ENCODE measurements at places on chromosomes 5 and 9.
A peak's percentile ranks its signal among the peaks of the same experiment; 100 is the strongest.

GRCh38 chr5:146369691-146370090 is 31.1 kb downstream of the POU4F3 start:
- no peak for DNase-seq

DNA sequence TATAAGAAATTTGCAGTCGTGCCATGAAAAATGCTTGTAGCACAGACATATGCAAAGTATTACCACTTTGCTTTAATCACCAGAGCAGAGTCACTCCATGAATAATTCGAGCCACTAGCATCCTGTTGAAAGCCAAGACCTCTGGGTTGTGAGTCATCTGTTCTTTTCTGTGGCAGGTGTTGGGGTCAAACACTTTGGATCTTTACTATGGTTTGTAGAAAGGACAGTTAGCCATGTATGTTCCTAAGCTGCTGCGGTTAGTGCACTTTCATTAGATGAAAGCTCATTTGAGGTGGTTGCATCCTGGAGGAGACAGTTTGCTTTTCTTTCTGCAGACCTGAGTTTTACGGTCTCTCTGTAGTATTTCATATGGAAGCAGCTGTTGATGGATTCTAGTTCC is 223.7 kb downstream of the DMRT2 start:
- no peak for DNase-seq

DNA sequence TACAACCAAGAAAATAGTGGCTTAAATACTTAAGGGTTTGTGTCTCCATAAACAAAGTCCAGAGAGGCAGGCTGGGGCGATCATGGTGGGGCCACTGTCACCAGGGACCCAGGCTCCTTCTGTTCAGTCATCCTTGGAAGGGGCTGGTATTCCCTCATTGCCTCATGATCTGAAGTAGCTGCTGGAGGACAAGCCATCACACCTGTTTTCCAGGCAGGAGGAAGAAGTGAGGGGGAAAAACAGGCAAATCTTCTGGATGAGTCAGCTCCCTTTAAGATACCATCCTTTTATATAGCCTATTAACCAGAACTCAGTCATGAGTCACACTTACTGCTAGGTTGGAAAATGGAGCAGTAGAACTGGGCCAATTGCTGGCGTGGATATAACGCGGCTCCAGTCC is 92.3 kb downstream of the DAP start:
- DNase-seq = no peak

DNA sequence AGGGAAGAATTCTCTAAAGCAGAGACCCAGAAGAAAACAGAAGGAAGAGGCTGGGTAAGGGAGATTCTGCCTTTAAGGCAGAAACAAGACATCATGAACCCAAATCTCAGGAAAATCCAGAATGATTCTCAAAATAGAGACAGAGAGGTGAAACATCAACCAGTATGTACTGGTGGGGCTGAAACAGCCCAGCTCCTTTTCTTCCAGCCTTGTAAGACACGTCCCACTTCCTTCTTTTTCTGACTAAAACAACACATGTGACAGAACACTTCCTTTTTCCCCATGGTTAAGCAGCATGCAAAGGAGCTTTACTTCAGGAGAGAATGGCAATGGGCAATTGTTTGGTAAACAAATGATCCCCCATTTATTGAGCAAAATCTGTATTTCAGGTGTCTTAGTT is 230.8 kb upstream of the NR4A3 start:
- no peak for DNase-seq

DNA sequence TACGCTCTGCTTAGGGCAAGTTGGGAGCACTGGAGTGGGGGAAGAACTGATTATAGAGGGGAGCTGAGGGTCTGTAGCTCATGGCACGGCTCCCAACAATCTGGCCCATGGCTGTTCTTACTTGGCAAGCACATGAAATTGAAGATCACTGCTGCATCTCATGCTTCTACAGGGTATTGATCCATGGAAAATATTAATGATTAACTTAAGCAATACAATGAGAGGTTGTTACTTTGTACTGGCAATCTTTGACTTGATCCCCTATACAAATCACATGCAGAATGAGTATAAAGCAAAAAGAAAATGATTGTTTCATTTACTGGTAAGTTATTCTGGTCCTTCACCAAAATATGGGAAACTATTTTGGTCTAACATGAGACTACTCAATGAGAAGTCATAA is 481.1 kb downstream of the PDE4D start:
- no peak for DNase-seq

DNA sequence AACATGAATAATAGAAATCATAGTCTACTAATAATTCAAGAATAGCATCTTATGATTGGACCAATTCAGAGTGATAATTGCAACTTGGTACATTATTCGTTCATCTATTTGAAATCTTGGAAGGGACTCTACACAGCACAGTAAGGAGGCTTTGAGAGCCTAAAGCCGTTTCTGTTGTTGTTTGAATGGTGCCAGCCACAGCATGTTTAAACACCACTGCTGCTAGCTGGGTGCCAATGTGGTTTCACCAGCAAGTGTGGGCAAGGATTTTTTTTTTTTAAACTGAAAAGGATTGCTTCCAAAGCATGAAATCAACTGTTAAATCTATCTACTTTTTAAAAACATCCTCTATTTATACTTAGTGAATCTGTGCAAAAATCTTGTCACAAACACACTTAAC is 253.9 kb upstream of the MAP3K1 start:
- no peak for DNase-seq

GRCh38 chr9:22142671-22143070 is 133.6 kb upstream of the CDKN2B start:
- no peak for DNase-seq

DNA sequence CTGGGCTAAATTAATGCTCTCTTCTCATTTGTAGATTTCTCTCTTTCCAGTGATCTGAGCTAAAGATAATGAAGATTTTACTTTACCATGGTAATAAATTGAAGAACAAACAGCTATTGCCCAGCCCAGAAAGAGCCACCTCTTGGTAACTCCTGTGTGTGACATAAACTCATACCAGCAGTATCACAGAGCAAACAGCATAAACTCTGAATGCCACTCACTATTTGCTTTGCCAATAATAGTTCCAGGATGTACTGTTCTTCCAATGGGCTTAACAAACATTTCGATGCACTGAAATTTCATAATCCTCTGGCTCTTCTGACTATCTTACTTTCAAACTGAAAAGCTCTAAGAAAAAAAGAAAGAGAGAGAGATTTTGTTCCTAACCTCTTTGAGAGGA is 69.8 kb upstream of the RASEF start:
- no peak for DNase-seq

GRCh38 chr5:148949841-148950470 is 112.9 kb downstream of the SH3TC2 start:
- peak; percentile 89 for DNase-seq

DNA sequence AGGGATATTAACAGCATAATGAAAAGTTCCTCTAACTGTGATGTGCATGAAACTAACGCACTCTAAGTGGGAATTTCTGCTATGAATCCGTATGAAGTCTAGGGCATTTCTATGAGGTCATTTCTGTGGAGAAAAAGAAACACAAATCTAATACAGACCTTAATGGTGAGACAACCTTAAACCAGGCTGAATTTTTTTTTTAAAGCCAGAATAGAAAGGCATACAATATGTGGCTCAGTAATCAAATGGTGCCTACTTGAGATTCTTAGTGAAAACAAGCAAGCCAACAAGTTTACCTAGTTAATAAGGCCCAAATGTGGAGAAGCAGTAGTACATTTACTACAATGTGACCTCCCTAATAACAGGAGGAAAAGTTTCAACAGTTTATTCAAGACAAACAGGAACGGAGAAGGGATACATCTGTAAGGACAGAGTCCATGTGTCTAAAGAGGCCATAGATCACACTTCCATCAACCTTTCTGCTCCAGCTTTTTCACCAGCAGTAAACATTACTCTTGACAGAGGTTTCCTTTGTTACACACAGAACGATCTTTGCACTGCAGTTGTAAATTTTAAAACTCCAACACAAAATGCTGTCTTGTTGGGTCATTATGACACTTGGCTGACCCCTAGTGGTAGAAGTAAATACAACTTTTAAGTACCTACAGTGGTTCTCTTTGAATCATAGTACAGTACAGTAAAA is 26.2 kb downstream of the CARNMT1 start:
- DNase-seq = no peak

- DNase-seq = no peak
Observed at GRCh38 chr5:126624534-126624933, 23.8 kb downstream of the PHAX start.

GRCh38 chr9:127943731-127944144 is 6.1 kb upstream of the DPM2 start:
- no peak for DNase-seq

DNA sequence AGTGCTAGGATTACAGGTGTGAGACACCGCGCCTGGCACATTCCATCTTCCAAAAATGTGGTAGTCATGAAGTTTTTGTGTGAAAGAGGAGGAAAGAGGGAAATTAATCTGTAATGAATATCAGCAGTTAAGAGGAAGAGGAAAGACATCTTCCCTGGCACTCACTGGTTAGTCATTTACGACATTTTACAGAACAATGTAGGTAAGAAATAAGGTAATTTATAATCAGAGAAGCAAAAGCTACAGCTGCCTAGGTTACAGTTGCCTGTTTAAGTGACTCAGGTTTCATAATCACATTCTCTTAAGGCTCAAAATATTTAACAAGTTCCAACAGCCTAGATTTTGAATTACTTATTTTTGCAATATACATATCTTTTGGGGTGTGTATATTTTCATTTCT is 26.9 kb downstream of the CNOT6 start:
- DNase-seq = no peak

- DNase-seq = no peak
Observed at GRCh38 chr9:135130207-135130976, 42.9 kb downstream of the OLFM1 start.

DNA sequence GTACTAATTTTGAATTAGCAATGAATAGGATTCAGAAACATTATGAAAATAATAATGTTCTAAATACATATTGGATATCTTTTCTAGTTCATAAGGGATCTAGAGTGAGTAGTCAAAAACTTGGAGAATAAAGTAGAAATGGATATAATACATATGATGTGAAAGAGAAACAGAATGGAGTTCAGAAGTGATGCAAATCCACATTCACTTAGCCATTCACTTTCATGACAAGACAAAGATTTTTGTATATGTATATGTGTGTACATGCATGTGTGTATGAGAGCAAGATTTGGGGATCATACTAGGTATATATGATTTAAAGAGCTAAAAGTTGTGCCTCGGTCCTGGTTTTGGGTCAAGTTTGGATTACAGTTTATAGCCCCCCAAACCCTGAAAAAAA is 34.1 kb downstream of the TMEM252 start:
- DNase-seq = no peak

DNA sequence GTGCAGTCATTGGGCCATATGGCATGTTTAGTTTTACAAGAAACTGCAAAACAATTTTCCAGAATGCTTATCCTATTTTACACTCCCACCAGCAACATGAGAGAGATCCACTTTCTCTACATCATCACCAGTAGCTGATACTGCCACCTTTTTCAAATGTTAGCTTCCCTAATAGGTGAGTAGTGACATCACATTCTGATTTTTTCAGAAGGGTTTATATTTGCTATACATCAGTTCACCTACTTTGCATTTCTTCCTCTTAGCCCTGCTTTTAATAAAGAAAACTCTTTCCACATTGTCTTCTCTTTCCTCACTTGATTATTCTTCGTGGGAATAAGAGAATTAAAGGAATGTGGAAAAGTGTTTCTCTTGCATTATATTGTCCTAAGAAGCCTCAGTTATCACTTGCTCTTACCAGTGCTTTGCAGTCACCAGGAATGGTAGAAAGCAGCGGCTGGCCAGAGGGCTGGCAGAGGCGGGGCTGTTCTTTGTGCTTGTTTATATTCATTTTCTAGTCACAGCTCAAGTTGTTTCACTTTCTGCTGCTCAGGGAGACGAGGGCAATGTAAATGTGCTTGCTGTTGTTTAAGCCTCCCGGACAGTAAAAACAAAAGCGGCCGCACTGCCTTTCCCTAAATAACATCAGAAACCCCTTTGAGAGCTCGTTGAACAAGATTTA is 164.8 kb downstream of the HSD17B3 start:
- DNase-seq = no peak

DNA sequence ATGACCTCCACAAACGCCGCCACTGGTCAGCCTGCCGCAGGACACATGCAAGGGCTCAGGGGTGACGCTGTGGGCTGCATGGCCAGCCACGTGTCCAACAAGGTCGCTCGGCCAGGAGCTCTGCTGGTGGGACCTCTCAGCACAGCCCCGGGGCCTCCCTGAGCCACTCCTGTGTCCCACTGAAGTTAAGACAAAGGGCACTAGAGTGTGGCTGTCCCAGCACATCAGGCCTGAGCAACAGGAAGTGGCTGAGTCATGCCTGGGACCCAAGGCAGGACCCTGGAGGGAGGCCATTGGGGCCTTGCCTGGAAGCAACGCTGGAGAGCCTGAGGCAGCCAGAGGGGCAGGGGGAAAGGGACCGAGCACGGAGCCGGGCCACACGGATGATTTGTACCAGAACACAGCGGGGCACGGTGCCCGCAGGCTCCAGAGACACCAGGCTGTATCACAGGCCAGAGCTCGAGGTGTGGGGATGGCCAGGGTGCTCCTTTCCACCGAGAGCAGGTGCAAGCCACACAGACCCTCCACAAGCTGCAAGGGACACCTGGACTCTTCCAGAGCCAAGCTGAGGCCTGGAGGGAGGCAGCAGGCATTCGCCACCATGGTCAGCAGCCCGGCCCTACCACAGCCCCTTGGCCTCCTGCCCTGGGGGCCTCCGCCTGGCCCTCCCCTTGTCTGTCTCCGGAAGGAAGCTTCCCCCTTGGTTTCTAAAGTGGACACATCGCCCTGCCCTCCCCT is 6.5 kb upstream of the TMEM210 start:
- no peak for DNase-seq

- DNase-seq = no peak
Observed at GRCh38 chr5:139394123-139394653, 716 bp downstream of the PROB1 start.

GRCh38 chr5:124444147-124444775 is 302.2 kb downstream of the ZNF608 start:
- no peak for DNase-seq

GRCh38 chr9:28808042-28808441 is 1234.8 kb upstream of the C9orf72 start:
- no peak for DNase-seq

DNA sequence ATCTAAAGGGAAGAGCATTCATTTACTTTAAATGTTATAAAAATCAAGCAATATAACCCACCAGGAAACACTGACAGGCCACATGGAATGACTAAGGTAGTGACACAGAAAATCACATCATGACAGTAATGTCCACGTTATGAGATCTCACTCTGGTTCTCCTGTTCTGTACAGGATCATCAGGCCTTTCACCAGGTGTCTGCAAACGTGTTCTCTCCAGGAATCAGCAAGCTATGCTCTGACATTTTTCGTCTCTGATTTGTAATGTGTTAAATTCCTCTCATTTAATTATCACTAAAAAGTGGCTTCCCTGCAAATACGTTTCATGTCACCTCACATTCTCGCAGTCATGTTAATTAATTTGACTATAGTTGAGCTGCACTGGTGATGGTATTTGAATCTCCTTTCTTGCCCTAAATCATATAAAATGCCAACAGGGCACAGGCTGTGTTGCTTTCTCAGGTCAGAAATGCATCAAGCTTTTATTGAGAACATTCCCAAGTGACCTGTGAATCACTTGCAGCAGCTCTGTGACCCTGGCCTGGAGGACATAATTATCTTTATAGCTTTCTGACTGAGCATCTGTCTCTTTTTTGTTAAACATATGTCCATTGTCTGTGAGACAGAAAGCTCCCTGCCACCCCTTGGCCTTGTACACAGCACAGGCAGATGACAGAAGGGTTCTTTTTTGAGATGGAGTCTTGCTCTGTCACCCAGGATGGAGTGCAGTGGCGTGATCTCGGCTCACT is 196.2 kb downstream of the DIRAS2 start:
- DNase-seq = no peak

- DNase-seq = no peak
Observed at GRCh38 chr5:13632676-13633075, 311.8 kb downstream of the DNAH5 start.
